ENCODE measurements at places on chromosomes 7 and 10.

DNA sequence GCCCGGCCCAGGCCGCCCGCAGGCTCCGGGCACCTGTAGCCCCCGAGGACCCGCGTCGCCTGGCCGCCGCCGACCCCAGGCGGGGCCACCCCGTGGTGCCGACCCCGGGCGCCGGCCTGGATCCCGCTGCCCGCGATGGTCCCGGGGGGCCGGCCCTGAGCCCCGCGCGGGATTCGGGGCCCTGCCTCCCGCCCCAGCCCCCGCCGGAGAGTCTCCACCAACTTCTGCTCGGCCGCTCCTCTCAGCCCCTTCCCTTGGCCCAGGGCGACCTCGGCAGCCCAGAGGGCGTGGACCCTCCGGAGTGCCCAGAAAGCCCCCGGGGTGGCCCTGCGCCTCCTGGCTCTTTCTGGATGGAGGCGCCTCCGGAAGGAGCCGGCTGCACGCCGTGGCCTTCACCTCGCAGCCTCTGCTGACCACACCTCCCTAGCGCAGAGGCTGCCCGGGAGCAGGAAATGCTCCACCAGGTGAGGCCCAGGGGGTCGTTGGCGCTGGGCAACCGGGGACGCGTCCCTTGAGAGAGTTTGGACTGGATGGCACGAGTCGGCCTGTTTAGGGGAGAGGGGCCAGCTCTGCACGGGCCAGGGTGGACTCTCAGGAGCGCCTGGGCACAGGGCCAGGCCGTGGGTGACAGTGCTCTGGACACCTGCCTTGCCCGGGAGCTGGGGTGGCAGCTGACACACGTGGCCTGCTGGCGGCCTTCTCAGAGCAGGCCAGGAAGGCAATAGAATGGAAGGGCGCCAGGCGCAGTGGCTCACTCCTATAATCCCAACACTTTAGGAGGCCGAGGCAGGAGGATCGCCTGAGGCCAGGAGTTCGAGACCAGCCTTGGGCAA is 529 bp downstream of the ZNF853 start:
- DNase-seq = no peak

GRCh38 chr7:42624471-42624870 is 287.4 kb downstream of the C7orf25 start:
- no peak for DNase-seq

- DNase-seq = no peak
Measured at GRCh38 chr7:132446260-132446659, 130.0 kb downstream of the PLXNA4 start.

DNA sequence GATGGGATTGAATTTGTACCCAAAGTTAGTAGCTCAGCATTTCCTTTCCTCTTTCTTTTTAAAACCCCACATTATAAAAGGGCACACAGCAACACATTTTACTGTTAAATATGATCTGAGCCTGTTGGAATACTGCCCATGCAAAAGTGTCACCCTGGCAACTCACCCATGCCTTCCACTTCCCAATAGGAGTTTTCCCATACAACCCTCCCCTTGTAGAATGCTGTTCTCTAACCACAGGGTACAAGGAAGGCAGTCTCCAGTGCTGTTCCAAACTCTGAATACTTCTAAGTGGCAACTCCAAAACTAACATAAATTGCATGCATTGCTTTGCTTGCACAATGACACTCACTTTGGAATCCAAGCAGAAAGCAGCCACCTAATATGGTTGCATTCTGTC is 60.8 kb downstream of the NRCAM start:
- no peak for DNase-seq

DNA sequence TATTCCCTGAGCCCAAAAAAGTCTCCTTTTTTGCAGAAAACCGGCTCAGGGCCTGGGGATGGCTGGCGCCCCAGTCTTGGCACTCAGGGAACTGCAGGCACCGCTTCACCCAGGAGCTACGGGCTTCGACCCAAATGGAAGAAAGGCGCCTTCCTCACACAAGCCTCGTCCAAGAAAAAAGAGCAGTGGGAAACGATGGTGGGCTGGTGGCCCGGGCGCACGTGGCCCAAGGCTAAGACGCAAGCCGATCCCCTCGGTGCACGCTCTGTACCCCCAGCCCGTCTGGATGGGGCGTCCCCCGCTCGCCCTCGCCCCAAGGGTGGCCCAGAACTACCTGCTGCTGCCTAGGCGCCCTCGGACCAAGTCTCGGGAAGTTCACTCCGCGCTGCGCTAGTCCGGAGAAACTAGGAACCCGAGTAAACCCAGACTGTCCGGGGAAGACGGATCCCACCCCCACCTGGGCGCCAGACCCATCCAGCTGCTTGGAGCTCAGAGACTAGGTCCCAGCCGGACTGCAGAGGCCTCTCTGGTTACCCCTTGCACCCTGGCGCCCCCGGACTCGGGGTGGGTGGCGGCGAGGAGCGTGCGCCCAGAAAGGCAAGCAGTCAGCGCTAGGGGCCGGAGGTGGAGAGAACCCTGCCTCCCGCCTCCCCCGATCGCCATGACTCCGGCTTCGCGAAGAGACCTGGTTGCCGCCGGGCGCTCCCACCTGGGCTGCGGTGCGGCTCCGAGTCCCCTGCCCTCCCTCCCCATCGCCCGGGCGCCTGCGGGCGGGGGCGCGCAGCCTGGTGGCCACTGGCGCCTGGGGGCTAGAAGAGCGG is 76.4 kb downstream of the CALN1 start:
- DNase-seq = no peak

GRCh38 chr7:98795741-98796493 is 73.9 kb downstream of the TMEM130 start:
- DNase-seq = no peak

All from CD4-positive, CD25-positive, alpha-beta regulatory T cell (primary cell).